CD4-positive, alpha-beta T cell treated with Interleukin-15 for 4 hours (primary cell): ENCODE measurements at places on chromosomes 1 and 21.

GRCh38 chr21:33403128-33403785 is at the start of gene IFNGR2:
IFNGR2 (plus strand) TSS chr21:33403413; CDS start chr21:33403544, 131 bp downstream.
- peak; percentile 24 for DNase-seq

DNA sequence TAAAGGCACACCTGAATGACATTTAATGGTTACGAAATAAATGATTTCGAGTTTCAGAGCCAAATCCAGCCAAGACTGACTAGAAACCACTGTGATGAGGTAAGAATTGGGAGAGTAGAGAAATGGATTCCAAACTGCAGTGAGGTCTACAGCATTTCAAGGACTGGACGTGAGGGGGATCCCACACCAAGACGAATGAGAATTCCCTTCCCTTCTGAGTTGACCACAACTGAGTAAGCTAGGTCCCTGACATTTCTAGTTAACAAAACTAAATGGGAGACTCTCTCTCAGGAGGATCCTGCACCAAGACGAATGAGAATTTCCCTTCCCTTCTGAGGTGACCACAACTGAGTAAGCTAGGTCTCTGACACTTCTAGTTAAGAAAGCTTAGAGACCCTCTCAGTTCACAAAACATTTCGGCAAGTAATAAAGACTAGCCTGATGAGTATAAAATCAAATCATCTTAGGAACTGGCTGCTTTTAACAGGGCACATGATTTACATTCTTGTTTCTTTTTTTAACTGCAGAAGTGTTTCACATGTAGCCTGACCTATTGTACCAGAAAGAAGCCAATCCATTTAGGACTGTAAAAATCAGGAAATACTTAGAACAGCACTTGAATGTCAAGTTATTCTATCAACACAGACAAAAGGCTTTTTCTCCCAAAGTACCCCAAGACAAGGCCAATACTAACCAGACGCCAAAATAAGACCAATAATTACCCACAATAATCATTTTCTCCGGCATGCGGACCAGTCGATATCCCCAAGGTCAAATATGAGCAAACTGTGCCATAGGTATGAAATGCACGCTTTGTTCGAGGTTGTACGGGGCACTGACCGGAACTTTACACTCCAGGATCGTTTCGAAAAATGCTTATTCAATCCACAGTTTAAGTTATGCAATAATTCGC is 1.4 kb upstream of the SPATA1 start:
- DNase-seq: no peak

- DNase-seq: no peak
Measured at GRCh38 chr1:205907794-205908193, 35.5 kb downstream of the SLC26A9 start.

DNA sequence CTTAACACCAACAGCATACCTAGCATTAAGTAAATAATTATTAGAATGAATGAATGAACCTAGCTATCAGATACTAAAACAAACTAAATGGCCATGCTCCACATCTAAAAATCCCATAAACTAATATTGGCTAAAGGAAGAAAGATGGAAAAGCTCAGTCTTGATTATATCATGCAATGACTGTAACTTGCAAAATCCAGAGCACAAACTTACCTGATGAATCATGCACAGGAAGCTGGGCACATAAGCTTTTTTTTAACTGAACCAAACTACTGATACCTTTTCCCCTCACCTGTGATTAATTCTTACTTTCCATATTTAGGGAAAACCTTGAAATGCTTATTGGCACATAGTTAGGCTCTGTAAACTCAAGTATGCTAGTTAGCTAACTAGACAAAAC is 70.2 kb downstream of the KIF14 start:
- no peak for DNase-seq

GRCh38 chr1:233065685-233066084 is 115.3 kb downstream of the NTPCR start:
- no peak for DNase-seq

GRCh38 chr21:32413015-32413504 is 554 bp downstream of the EVA1C start:
- DNase-seq: no peak

DNA sequence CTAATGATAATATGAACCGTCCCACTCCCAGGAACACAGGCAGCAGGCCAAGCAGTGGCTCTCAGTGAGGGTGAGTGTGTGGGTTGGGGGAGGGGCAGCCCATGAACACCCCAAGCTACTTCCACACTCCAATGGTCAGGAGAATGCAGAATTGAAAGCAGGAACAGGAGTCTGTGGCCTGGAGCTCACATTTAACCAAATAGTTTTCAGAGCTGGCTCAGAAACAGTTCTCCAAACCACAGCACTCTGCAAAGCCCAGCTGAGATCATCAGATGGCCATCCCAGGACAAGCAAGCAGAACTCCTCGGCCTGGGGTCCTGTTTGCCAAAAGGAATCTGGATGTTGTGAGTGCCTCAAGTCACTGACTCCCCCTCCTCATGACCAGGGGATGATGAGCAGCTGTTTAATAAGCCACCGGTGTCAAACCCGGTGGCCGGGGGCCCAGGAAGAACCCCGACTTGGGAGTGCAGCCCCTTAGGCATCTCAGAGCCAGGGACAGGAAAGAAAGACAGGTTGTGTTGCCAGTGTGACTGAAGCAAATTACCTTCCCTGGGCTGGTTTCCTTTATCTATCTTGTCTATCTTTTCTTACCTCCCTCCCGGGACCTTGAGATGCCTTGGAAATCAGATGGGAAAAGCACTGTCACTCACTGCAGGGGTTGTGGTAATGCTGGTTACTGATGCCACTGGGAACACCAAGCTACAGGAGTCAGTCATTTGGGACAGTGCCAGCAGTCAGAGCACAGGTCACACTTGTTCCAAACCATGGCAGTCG is 20.4 kb downstream of the DEGS1 start:
- DNase-seq: peak; percentile 7
